Stimulated activated CD4-positive, alpha-beta T cell treated with anti-CD3 and anti-CD28 coated beads, Interleukin-1b, Interleukin-23, amount 100 ng/mL, for 48 hours (primary cell): ENCODE measurements at places on chromosomes 16 and 17.
A peak's percentile ranks its signal among the peaks of the same experiment; 100 is the strongest.

GRCh38 chr17:225551-225950 lies 44.1 kb upstream of the DOC2B start:
- no peak for DNase-seq

GRCh38 chr16:58022601-58023371 lies 2.8 kb upstream of the MMP15 start:
- no peak for DNase-seq

DNA sequence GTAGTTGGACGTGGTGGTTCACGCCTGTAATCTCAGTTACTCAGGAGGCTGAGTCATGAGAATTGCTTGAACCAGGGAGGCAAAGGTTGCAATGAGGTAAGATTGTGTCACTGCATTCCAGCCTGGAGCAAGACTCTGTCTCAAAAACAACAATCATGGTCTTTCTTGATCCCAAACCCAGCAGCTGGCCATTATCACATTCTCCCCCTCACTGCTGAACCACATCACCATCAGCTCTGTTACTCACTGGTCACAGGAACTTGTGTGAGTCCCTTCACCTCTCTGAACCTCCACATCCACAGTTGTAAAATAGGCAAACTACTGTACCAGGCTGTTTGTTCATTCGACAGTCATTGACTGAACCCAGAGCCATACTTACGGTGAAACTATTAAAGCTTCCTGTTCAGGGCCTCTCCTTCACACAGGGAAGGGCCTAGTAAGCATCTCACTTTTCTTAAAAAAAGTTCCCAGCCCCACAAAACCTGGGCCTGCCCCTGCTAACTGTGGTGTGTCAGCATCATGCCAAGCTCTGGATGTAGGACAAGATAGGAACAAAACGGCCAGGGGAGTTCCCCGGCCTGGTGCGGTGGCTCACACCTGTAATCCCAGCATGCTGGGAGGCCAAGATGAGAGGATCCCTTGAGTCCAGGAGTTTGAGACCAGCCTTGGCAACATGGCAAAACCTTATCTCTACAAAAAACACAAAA lies 104.7 kb downstream of the COPRS start:
- no peak for DNase-seq

DNA sequence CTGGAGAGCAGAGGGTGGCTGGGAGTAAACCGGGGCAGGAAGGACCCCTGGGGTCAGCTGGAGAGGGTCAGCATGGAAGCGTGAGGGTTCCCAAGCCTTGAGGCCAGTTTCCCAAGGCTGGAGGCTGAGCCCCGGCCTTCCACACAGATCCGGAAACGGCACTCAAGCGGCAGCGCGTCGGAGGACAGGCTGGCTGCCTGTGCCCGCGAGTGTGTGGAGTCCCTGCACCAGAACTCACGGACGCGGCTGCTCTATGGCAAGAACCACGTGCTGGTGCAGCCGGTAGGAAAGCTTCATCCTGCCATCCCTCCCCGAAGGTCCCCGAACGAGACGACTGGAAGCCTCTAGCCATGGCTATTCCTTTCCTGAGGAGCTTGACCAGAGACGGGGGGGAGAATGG lies 26.0 kb downstream of the SGSM2 start:
- no peak for DNase-seq

GRCh38 chr17:80845069-80845862 lies 146.4 kb upstream of the CHMP6 start:
- no peak for DNase-seq

- no peak for DNase-seq
These were observed 162.8 kb downstream of the FOXL1 start for GRCh38 chr16:86740906-86741799.

DNA sequence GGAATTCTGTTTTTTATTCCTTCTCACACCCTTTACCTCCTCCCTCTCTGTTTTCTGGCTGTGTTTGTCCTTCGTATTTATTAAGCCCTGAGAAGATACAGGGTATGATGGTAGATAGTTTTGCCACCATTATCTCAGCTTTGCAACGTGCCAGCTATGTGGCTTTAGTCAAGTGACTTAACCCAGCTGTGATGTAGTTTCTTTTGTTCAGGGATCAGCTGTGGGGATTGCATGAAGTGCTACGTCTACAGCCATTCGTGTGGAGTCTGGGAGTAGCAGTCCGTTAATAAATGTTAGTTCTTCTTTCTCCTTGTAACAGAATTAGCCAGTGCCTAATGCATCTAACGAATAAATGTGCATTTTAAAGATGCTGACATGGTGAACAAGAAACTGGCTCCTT lies 128.4 kb downstream of the HAPSTR1 start:
- DNase-seq, result no peak

DNA sequence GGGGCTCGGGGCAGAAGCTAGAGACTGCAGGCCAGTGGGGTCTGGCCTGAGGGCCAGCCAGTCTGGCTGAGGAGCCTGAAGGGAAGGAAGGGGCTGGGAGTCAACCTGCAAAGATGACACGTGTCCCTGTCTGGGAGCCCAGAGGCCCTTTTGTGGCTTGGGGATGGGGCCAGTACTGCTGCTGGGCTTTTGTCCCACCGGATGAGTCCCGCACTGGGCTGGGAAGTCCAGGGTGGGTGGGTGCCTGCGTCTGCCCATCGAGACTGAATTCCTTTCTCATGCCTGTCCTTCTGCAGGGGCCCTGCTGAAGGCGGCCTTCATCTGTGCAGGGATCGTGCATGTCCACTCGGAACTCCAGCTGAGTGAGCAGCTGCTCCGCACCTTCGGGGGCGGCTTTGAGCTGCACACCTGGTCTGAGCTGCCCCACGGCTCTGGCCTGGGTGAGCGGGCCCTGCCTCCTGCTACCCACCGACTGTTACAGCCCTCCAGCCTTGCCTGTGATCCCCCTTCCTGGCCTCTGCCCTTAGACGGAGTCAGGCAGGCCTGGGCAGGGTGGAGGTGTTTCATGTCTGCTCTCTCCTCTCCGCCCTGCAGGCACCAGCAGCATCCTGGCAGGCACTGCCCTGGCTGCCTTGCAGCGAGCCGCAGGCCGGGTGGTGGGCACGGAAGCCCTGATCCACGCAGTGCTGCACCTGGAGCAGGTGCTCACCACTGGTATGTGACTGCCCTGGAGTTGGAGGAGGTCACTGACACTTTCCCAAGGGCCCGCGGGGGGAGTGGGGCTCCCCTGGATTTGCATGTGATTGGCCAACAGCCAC lies 20.9 kb downstream of the FCSK start:
- no peak for DNase-seq

- DNase-seq, result no peak
These were observed 5.0 kb downstream of the NFE2L1 start for GRCh38 chr17:48052956-48053757.

GRCh38 chr17:30520436-30520835 lies 43.2 kb downstream of the GOSR1 start:
- DNase-seq, result no peak

- DNase-seq, result no peak
These were observed 81.6 kb upstream of the CACNG5 start for GRCh38 chr17:66753126-66753920.

DNA sequence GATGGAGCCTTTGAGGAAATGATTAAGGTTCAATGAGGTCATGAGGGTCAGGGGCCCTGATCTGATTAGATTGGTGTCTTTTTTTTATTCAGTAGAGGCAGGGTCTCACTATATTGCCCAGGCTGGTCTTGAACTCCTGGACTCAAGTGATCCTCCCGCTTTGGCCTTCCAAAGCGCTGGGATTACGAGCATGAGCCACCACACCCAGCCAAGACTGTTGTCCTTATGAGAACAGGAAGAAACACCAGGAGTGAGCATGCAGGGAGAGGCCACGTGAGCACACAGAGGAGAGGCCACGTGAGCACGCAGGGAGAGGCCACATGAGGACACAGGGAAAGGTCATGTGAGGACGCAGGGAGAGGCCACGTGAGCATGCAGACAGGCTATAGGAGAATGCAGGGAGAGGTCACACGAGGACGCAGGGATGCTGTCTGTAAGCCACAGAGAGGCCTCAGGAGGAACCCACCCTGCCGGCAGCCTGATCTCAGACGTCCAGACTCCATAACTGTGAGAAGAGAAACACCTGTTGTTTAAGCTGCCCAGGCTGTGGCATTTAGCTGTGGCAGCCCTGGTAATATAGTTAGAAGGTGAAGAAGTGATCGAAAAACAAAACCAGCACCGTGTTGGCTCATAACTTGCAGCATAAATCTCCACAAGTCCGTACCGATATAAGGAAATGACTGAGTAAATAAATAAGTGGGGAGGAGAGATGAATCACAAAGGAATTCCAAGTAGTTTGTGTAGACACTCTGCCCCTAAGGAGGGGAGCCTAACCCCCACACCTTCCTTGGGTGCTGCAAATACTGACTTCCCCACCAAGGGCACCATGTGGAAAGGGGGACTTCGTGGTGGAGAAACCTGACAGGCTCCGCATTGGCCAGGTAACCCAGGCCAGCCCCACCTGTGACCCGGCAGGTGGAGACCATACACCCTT lies 14.6 kb upstream of the CSNK1D start:
- no peak for DNase-seq

- DNase-seq, result no peak
These were observed 112.3 kb downstream of the PRKCA start for GRCh38 chr17:66414561-66415175.

GRCh38 chr16:15642557-15643047 lies 352 bp downstream of the MARF1 start:
- DNase-seq, result peak; percentile 89

DNA sequence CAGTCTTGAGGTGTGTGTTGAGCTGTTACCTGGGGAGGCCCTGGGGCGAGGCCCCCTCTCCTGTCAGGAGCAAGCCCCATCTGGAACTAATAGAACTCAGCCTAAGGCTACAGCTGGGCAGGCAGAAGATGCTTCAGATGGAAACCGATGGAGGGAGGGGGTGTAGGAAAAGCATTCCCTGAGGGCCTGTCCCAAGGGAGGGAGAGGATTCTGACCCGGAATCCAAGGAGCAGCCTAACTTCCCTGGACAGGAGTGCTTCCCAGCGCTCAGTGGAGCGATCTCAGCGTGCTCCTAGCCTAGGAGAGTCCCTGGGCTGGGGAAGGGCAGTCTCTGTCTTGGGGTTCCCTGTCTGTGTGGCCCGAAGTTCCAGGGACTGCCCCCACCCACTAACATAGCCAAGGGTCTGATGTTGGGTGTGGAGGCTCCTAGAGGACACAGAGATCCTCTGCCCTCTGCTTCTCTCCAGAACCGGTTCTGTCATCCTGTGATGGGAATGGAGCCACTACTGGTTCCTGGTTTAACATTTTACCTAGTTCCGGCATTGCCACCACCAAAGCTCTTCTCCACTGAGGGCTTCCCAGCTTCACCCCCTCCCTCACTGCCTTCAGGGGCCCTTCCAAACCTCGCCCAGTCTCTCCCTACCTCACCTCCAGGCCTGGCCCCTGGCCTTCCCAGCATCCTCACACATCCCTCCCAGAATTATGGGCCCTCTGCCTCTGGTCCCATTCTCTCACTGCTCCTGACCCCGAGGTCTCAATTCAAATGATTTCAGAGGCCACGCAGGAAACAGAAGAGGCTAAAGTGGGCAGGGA lies 58.7 kb downstream of the RTN4RL1 start:
- no peak for DNase-seq

- no peak for DNase-seq
These were observed 7.1 kb upstream of the ASGR1 start for GRCh38 chr17:7186241-7186640.

GRCh38 chr16:23949630-23950290 lies 114.0 kb downstream of the PRKCB start:
- DNase-seq, result peak; percentile 49

GRCh38 chr17:31113939-31114338 lies 19.2 kb downstream of the NF1 start:
- DNase-seq, result no peak

- no peak for DNase-seq
These were observed 1131.0 kb upstream of the GOT2 start for GRCh38 chr16:59864981-59865666.

DNA sequence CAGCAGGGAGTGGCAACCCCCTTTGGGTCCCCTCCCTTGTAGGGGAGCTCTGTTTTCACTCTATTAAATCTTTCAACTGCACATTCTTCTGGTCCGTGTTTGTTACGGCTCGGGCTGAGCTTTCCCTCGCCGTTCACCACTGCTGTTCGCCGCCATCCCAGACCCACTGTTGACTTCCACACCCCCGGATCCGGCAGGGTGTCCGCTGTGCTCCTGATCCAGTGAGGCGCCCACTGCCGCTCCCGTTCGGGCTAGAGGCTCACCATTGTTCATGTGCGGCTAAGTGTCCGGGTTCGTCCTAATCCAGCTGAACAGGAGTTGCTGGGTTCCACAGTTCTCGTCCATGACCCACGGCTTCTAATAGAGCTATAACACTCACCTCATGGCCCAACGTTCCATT lies 408.1 kb downstream of the KCNJ2 start:
- DNase-seq, result no peak

GRCh38 chr16:81431554-81432353 lies 12.9 kb upstream of the CMIP start:
- DNase-seq, result no peak

GRCh38 chr17:80217703-80218362 lies 2.3 kb downstream of the SGSH start:
- DNase-seq, result no peak

DNA sequence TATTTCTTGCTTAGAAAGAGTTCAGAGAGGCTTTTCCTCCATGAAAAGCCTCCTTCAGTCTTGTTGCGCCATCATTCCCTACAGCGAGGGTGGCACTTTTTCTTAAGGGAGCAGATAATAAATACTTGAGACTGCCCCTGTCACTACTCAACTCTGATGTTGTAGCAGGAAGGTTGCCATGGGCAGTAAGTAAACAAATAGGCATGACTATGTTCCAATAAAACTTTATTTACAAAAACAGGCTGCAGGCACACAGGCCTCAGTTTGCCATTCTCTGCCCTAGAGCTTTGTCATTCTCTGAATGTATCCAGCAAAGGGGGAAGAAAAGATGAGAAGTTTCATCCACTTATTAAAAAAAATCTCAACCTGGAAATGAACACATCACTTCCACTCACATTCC lies 60.4 kb downstream of the MYOCD start:
- DNase-seq, result no peak

- DNase-seq, result no peak
These were observed 61.3 kb downstream of the CDRT4 start for GRCh38 chr17:15406081-15406480.

DNA sequence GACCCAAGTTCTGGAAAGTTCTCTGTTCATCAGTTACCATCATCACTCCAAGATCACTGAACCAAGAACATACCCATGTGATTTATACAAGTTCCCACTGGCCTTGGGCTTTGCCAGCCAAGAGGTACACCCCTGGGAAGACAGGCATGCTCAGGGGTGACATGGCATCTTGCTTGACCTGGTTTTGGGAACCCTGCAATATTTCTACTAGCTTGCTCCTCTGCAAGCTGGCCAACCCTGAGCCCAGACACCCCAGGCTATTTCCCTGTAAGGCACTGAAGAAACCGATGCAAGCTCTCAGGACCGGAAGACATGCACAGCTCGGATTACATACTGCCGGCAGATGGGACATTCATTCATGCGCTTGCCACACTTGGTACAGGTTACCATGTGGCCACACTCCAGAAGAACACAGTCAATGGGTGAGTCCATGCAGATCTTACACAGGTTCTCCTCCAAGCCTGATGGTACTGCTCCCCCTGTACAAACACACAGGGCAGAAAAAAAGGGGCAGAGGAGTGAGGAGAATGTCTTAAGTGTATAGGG lies 31.4 kb downstream of the LIG3 start:
- DNase-seq, result no peak

GRCh38 chr16:53433930-53434376 lies 318 bp upstream of the RBL2 start:
- no peak for DNase-seq

GRCh38 chr17:38430822-38431221 lies 2.6 kb downstream of the ARHGAP23 start:
- DNase-seq, result no peak
